Astrocyte of the cerebellum (primary cell): ENCODE measurements at places on chromosomes 12 and 14.
A peak's percentile ranks its signal among the peaks of the same experiment; 100 is the strongest.

- no peak for DNase-seq
These were observed 11.9 kb upstream of the ATF7 start for GRCh38 chr12:53638057-53638456.

DNA sequence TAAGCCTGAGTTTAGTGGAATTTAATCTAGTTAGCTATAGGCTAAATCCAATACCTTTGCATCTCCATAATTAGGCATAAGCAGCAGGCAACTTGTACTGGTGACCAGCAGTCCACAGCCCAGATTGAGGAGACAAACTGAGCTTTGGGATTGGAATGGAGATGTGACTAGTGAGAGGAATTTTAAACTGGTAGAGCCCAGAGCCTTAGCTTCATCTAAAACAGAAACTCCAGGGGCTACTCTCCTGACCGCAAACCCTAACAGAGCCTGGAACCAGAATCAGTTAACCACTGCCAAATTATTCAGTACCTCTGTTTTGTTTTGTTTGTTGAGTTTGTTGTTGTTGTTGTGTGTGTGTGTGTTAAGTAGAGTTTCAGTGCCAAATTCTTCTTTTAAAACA is 53.2 kb downstream of the TSPAN19 start:
- no peak for DNase-seq

DNA sequence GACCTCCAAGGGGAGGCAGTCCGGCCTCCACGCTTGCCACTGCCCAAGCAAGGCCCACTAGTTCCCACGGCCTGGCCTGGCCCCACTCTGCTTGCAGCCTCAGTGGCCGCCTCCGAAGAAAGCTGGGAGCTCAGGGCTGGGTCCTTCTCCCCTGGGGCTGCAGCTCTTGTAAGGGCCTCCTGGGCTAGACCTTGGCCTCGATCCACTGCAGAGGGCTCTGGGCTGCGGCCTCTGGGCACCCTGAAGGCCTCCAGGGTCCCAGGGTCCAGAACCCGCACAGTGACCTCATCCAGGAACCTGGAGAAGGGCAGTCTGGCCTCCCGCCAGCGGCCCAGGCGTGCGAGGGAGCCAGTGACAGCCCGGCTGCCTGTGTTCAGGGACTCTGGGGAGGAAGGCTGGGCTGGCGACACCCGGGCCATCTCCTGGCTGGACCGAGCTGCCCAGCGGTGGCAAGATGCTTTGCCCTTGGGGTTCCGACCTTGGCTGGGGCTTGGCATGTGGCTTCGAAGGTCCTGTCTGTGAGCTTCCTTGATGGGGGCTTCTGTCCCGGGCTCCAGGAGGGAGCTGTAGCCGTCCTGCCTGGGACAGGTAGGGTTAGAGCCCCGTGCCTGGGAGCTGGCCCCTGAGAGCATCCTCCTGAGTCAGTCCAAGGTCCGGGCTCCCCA is 9.8 kb downstream of the BEGAIN start:
- no peak for DNase-seq

DNA sequence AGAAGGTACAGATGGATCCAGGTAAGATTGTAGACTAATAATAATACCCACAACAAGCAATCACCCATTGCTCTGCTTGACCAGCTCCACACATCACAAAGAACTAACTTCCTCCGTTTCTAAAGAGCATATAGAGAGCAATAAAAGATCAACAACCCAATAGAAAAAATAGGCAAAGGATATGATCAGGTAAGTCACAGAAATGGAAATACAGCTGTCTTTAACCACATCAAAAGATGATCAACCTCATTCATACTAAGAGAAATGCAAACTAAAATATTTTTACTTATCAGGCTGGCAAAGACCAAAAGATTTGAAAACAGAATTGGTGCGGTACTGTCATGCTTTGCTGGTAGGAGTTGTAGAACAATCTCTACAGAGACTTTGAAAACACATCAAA is 8.9 kb downstream of the C2CD5 start:
- DNase-seq = no peak

- DNase-seq = peak; percentile 19
These were observed 37.8 kb upstream of the OR4E1 start for GRCh38 chr14:21711360-21711961.

- no peak for DNase-seq
These were observed 91.8 kb downstream of the ST8SIA1 start for GRCh38 chr12:22242726-22243125.

- no peak for DNase-seq
These were observed 756 bp downstream of the LGR5 start for GRCh38 chr12:71440345-71440762.

DNA sequence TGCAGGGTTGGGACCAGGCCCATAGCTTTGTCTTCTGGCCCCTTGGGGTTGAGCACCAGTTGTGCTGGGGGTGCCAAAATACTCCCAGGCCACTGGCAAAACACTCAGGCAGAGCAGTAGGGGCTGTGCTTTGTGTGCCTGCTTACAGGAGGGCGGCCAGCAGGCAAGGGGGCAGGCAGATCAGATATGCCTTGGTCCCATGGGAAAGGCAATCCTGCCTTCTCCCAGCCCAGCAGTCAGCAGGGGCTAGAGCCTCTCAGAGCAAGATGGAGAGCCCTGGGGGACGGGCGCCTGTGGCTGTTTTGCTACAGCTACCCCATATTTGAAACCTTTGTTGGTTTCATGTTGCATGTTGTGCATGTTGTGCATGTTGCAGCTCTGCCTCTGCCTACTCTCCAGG is 36.2 kb upstream of the TMX1 start:
- no peak for DNase-seq

DNA sequence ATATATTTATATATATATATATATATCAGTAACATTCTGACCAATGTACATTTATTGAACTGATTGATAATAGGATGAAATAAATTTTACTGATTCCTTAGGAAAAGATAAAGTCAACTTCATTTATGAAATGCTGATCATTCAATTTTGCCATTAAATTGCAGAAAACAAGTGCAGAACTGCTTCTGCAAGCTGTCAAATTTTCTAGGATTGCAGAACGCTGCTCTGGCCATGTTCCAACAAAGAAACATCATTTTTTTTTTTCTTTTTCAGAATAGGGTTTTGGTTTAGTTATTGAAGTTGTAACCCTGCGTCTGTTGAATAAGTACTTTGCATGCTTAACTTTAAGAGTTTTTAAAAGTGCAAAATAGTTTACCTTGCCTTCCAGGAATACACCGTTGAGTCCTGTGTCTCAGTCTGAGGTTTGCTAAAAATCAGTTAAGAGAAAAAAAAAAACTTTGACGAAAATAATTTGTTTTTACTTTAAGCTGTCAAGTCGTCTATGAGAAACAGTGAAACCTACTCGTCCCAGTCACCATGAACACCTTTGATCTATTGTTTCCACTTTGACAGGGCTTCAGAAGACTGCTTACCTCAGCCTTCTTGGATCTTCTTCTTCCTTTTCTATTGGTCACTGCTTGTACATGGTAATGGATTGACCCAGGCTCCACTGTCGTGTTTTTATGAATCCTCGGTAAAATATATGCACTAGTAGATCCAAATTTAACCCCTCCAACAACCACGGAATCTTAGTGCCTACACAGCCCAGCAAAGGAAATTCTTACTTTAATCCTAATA is at the start of gene KERA:
KERA (minus strand) TSS at position 657 of the 798 bp plus-strand sequence. CDS start 1,743 bp downstream, outside the sequence.
- no peak for DNase-seq

DNA sequence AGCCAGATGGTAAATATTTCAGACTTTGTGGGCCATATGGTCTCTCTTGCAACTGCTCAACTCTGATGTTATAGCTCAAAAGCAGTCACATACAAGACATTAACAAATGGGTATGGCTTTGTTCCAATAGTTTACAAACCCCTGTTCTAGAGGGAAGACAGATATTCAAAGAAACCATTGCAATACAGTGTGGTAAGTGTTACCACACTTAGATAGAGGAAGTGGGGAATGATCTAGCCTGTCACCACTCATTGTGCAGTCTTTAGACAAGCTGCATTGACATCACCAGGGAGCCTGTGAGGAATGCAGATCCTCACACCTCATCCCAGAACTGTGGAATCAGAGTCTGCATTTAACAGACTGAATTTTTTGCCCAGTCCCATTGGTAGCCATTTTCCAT is 80.0 kb upstream of the RGS6 start:
- no peak for DNase-seq

- DNase-seq = no peak
These were observed 98.1 kb upstream of the FGD4 start for GRCh38 chr12:32301216-32301615.
